Upper lobe of right lung (tissue), 1 donor: ENCODE measurements at places on chromosomes 12 and 14. TPM values are rescaled to one million over a fixed set of nuclear protein-coding genes. Genes with fewer than 3 reads are reported as not detected.

Gene KRT86
- 1.1 TPM for total RNA-seq

Gene CHFR
- 50.2 TPM for total RNA-seq

Gene OR4E2
- not detected for total RNA-seq

Gene SLC2A13
- 11.3 TPM for total RNA-seq

Gene CDKL1
- total RNA-seq: 20.7 TPM

DNA sequence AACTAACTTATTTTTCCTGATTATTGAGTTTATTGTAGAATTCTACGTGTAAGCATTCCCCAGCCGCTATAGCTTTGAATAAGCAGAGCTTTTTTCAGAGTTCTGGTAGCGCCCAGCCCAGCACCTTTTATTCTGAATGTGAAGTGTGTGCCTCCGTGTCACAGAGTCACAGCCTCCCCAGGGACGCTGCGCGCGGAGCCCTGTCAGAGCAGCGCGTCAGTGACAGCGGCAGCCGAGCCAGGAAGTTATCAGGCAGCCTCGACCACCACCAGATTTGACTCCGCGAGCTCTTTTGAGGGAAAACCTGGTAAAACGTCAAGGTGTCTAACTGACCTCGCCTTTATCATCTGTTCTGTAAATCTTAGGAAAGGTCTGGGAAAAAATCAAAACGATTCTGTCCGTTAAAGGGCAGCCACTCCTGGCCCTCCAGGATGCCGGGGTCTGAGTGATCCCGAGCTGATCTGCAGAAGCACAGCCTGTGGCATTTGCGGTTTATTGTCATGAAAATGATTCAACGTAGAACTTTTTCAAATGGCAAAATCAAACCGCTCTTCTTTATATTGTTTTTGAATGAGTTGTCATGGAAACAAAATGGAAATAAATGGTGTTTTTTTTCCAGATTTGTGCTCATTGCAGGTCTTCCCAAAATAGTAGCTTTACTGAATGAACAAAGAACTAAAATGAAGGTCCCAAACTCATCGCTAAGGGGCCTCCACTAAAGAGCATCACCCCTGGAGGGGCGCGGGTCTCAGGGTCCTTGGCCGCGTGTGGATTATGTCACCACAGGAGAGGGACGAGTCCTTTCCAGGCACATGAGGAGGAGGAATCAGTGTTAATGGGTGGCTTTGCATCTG is 43.1 kb upstream of the MMP17 start:
- no peak overlapping the region for H3K4me3 ChIP-seq
- DNase-seq: no peak
- H3K4me1 ChIP-seq: no peaks in the 10 kb centered on the region
- H3K27ac ChIP-seq: no peak overlapping the region
- H3K36me3 ChIP-seq: peaks cover 86% of the 10 kb centered on the region
- H3K27me3 ChIP-seq: no peaks in the 10 kb centered on the region

- no peak for DNase-seq
- H3K4me3 ChIP-seq: peak overlapping the region; percentile 82
- peaks cover 44% of the 10 kb centered on the region for H3K4me1 ChIP-seq
- peaks cover 16% of the 10 kb centered on the region for H3K36me3 ChIP-seq
Observed at GRCh38 chr12:110282300-110282860, 1.3 kb downstream of the ATP2A2 start.

- H3K27ac ChIP-seq: no peak overlapping the region
- H3K36me3 ChIP-seq: no peaks in the 10 kb centered on the region
- H3K27me3 ChIP-seq: no peaks in the 10 kb centered on the region
- H3K4me3 ChIP-seq: no peak overlapping the region
- no peaks in the 10 kb centered on the region for H3K4me1 ChIP-seq
Observed at GRCh38 chr12:53245286-53245685, 13.3 kb upstream of the RARG start.

DNA sequence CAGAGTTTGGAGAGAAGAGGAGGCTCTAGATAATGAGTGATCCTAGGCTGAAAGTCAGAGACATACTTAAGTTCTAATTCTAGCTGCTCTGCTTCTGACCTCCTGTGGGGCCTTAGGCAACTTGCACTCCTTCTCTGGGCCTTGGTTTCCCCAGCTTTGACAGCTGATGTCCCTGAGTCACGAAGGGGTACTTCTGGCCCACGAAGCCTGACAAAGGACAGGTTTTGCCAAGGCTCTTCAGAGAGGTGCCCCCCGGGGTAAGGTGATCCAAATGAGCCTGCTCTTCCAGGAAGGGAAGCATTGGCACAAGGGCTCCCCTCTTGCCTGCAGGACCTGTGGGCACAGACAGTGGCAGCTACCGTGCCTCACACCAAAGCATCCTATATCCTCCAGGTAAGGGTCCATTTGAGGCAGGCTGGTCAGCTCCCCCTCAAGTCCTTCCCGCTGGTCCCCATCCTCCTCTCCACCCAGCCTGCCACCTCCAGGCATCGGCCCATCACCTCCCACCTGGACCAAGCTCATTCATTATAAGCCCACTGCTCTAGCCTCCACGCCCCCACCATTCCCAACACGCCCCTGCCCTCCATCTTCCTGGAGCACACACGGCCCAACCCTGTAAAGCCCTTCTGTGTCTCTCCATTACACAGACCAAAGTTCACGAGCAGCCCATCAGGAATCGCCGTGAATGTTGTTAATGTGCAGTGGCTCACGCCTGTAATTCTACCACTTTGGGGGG is 1.9 kb upstream of the PPP1R13B start:
- no peaks in the 10 kb centered on the region for H3K36me3 ChIP-seq
- H3K4me1 ChIP-seq: peaks cover 19% of the 10 kb centered on the region
- H3K27me3 ChIP-seq: no peaks in the 10 kb centered on the region
- H3K27ac ChIP-seq: no peak overlapping the region
- no peak overlapping the region for H3K4me3 ChIP-seq
- DNase-seq: peak; percentile 50

GRCh38 chr12:82688596-82688995 is 1.9 kb downstream of the TMTC2 start:
- no peak for DNase-seq
- H3K27me3 ChIP-seq: no peaks in the 10 kb centered on the region
- H3K36me3 ChIP-seq: no peaks in the 10 kb centered on the region
- H3K4me1 ChIP-seq: peaks cover 7% of the 10 kb centered on the region
- H3K27ac ChIP-seq: no peak overlapping the region
- peak overlapping the region; percentile 88 for H3K4me3 ChIP-seq

DNA sequence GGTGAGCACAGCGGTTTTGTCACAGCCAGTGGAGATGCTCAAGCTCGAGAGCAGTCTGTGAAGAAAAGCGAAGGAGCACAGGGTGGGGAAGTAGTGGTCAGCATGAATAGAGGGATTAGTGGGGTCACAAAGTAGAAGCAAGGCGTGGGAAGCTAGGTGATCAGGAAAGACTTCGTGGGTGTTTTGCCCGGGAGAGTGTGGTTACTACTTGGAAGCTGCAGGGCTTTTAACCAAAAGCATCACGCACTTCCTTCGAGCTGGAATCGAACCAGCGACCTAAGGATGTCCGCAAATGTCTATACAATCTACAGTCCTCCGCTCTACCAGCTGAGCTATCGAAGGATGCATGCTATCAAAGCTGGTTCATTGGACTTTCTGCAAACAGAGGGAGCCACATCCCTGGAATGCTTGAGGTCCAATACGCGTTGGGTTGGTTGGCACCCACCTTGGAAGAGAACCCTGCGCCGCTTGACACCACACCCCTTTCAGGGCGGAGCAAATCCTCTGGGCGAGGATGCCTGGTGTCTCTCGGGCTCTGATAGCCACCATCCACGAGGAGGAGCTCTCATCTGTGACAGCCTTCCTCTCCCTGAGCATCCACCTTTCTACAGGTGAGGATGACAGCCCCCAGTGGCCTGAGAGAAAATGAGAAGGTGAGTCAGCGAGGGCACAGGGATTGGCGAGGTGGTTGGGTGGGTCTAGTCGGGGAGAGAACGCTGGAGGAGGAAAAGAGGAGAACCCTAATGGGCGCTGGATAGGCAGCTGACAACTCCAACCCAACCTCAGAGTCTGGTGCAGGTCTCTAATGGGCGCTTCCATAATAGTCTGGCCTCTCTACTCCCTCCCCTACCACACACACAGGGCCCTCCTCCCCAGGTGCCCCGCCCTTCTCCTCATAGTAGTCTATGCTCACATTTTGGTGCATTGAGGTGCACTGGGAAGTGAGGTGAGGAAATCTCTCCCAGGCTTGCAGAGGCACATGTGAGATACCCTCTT is 16.0 kb upstream of the OR6S1 start:
- H3K36me3 ChIP-seq: no peaks in the 10 kb centered on the region
- no peak for DNase-seq
- no peak overlapping the region for H3K4me3 ChIP-seq
- H3K4me1 ChIP-seq: peaks cover 4% of the 10 kb centered on the region
- no peak overlapping the region for H3K27ac ChIP-seq
- H3K27me3 ChIP-seq: peaks cover 69% of the 10 kb centered on the region

GRCh38 chr14:61360796-61361525 is 39.6 kb downstream of the PRKCH start:
- no peak for DNase-seq
- no peak overlapping the region for H3K27ac ChIP-seq
- H3K27me3 ChIP-seq: no peaks in the 10 kb centered on the region
- H3K4me1 ChIP-seq: peaks cover 57% of the 10 kb centered on the region
- no peaks in the 10 kb centered on the region for H3K36me3 ChIP-seq

DNA sequence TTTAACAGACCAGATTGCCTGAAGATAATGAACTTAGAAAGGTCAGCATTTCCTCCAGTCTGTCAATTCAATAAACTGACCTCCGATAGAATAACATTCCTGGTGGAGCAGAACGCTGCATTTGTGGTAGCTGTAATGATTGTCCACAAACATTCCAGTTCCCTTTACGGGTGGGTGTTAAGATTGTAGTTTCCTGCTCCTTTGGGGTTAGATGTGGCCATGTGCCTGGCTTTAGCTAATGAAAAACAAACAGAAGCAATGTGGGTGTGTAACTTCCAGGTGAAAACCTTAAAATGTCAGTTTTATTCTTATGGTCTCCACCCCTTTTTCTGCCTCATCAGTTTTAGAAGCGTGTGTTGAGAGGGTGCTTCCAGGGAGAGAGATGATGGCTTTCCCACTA is 217.3 kb upstream of the CRY1 start:
- H3K4me3 ChIP-seq: no peak overlapping the region
- no peaks in the 10 kb centered on the region for H3K36me3 ChIP-seq
- H3K27ac ChIP-seq: no peak overlapping the region
- H3K27me3 ChIP-seq: peaks cover 5% of the 10 kb centered on the region
- H3K4me1 ChIP-seq: no peaks in the 10 kb centered on the region

DNA sequence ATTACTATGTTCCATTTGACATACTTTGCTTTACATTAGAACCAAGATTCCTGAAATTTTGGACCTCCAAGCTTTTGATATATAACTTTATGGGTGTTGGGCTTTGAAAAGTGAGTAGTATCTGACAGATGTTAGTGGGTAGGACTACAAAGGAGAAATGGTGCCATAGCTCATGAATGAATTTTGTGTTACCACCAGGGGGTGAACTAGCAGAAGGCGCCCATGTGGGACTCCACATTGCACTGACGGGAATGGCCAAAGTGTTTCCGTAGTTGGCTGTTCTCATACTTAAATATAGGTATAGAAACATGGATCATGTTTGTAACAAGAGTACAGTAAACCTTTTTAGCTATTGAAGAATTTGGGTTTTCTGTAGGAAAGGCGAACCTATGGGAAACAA is 337.5 kb downstream of the FLRT2 start:
- DNase-seq: no peak
- no peaks in the 10 kb centered on the region for H3K4me1 ChIP-seq
- H3K36me3 ChIP-seq: no peaks in the 10 kb centered on the region
- H3K27ac ChIP-seq: no peak overlapping the region

DNA sequence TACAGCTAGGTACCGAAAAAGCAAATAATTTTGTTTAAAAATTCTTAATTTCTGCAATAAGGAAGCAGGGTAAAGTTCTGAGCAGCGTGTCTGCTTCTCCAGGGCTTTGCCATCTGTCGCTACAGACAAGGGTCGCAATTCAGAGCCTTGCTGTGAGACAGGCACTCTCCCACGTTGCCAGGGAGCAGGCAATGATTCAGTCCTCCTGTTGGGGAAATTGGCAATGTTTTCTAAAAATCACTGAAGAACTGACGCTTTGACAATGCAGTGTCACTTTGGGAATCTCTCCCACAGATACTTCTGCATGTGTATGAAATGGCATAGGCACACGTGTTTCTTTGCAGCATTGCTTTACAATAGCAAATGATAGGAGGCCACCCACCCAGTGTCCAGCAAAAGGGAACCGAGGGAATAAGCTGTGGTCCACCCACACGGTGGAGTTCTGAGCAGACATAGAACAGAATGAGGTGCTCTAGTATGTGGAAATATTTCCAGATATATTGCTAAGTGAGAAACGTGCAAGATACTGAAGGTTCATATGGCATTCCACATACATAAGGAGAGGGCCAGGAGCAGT is 16.0 kb upstream of the HIP1R start:
- H3K27ac ChIP-seq: no peak overlapping the region
- no peaks in the 10 kb centered on the region for H3K4me1 ChIP-seq
- H3K36me3 ChIP-seq: no peaks in the 10 kb centered on the region

DNA sequence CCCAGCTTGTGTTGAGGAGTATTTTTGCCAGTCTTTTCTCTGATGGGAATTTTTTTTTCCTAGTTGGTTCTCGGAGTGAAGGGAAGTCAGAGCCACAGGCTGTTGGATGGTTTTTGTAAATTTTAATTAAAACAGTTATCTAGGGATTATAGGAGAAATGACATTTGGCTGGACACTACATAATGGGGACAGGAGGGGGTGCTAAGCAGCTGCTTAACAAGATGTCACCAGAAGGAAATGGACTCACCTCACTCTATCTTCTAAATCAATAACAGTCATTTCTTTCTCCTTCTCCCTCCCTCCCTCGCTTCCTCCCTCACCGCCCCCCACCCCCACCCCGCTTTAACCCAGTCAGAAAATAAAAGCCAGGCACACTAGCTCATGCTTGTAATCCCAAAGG is 93.4 kb upstream of the TMEM233 start:
- H3K27ac ChIP-seq: no peak overlapping the region
- no peaks in the 10 kb centered on the region for H3K36me3 ChIP-seq
- no peak overlapping the region for H3K4me3 ChIP-seq
- H3K27me3 ChIP-seq: no peaks in the 10 kb centered on the region
- no peaks in the 10 kb centered on the region for H3K4me1 ChIP-seq

DNA sequence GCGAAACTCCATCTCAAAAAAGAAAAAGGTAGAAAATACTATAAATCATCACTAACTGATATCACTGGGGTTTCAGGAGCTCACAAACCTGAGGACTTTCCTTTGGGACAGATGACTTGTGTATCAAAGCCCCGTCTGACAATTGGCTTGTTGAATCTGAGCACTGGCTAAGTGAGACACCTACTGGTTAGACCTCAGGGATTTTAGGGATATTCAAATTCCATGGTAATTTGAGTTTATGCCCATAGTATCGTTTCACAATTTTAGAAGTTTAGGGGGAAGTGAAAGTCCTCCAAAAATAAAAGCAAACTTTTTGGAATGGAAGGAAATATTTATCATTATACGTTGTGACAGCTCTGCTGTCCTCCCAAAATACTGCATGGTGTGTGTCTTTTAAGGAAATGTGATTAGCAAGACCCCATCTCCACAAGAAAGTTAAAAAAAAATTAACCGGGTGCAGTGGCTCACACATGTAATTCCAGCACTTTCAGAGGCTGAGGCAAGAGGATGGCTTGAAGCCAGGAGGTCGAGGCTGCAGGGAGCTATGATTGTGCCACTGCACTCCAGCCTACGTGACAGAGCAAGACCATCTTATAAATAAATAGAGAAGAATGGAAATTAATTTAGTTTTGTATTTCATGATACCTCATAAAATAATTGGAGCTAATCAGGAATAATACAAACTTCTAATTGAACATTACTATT is 49.2 kb downstream of the FBXL14 start:
- no peaks in the 10 kb centered on the region for H3K36me3 ChIP-seq
- H3K4me1 ChIP-seq: no peaks in the 10 kb centered on the region
- H3K27me3 ChIP-seq: no peaks in the 10 kb centered on the region
- H3K4me3 ChIP-seq: no peak overlapping the region
- H3K27ac ChIP-seq: no peak overlapping the region

- DNase-seq: no peak
- H3K36me3 ChIP-seq: no peaks in the 10 kb centered on the region
- H3K4me1 ChIP-seq: no peaks in the 10 kb centered on the region
- no peaks in the 10 kb centered on the region for H3K27me3 ChIP-seq
- H3K27ac ChIP-seq: no peak overlapping the region
Observed at GRCh38 chr12:13116259-13116658, 12.8 kb upstream of the GSG1 start.
